Cerebellar nuclear complex (tissue), 1 donor: ENCODE measurements at places on chromosomes 3 and 15.

DNA sequence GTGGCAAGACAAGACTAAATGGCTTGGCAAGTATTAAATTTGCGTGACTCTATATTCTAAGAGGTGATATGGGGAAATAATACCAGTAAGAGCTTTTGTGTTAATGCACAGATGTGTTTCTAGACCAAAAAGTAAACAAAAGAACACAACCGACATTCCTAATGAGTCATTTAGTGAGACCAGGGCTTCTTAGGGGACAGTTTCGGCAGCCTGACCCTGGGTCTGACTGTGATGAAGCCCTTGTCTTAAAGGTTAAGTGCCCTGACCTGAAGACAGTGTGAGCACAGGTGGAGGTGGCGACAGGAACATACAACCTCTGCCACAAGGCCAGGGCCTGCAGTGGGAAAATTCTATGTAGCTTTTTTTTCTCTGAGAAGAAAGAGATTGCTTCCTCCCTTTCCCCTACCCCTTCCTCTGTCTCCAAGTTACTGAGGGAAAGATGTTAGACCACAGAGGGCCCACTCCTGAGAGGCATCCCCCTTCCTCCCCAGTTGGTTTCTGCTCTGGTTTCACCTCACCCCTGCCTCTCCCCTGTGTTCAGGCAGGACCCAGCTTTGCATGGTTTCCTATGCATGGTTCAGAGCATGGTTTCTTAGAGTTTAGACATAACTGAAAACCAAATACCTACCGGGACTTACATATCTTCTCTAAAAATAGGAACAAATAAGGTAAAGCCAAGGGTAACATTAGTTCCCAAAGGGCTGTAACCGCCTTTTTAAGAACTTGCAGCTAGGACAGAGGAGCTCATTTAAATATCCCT is 24.8 kb upstream of the CMTM7 start:
- DNase-seq = no peak

DNA sequence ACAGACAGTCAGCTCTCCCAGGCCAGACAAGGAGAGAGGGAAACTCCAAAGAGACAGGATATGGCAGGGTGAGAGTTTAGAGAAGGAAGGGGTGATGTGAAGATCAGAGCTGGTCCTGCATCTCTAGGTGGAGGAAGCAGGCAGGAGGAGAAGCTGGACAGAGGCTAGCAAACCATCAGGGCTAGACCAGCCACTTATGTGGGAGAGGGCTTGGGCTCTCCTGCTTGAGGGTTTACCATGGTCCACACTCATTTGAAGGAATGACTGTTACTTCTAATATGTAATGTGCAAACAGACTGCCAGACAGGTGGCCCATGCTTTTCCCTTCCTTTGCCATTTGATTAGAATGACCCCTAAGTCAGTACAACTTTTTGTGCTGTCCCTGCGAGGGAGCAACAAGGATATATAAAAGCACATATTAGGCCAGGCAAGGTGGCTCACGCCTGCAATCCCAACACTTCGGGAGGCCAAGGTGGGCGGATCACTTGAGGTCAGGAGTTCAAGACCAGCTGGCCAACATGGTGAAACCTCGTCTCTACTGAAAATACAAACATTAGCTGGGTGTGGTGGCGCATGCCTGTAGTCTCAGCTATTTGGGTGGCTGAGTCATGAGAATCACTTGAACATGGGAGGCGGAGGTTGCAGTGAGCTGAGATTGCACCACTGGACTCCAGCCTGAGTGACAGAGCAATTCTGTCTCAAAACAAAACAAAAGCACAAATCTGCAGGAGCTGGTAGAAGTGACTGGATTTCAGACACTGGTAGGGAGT is 41.0 kb upstream of the MANF start:
- no peak for DNase-seq

DNA sequence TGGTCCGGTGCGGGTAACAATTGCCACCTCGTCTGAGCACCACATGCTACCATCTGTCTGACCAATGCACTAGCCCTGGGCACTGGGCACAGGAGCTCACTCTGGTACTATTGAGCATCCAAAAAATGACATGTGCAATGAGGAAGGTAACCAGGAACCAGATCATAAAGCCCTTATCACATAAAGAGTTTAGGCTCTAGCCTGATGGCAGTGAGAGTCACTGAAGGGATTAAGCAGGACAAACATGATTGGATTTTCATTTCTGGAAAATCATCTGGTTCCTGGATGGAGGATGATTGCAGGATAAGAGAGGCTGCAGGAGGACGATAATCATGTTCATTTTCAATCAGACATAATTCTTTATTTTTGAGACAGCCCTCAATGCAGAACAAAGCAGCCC is 12.4 kb downstream of the NDUFB4 start:
- no peak for DNase-seq

- DNase-seq = no peak
These were observed 22.9 kb upstream of the FBLN2 start for GRCh38 chr3:13525827-13526625.

- no peak for DNase-seq
These were observed 440 bp downstream of the PRTG start for GRCh38 chr15:55742498-55742926.

- no peak for DNase-seq
These were observed 27.4 kb upstream of the GOLM2 start for GRCh38 chr15:44261007-44261706.

GRCh38 chr3:155197786-155198185 is 95.7 kb downstream of the STRIT1 start:
- DNase-seq = no peak

GRCh38 chr3:194833114-194833910 is 147.6 kb downstream of the FAM43A start:
- no peak for DNase-seq

- no peak for DNase-seq
These were observed 94.1 kb upstream of the MRPL3 start for GRCh38 chr3:131596884-131597283.

DNA sequence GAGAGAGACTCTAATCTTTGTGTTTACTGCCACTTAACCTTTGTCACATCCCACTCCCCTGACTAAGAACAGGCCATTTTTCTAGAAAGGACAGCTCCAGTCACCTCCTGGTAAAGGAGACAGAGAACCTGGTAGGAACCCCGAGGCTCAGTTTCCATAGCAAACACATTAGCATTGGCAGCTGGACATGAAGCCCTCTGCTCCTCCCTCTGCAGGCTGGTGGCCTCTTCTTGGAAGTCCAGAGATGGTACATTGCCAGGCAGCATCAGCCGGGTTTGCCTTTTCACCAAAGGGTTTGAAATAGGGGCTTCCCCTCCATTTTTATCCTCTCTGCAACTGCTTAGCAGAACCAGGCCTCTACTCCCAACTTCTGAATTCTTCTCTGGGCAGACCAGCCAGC is 213.4 kb upstream of the SEMA6D start:
- no peak for DNase-seq

GRCh38 chr3:65953881-65954733 is 84.6 kb downstream of the MAGI1 start:
- peak; percentile 45 for DNase-seq

- DNase-seq = no peak
These were observed 235.0 kb downstream of the SLC9A9 start for GRCh38 chr3:143613226-143613625.

DNA sequence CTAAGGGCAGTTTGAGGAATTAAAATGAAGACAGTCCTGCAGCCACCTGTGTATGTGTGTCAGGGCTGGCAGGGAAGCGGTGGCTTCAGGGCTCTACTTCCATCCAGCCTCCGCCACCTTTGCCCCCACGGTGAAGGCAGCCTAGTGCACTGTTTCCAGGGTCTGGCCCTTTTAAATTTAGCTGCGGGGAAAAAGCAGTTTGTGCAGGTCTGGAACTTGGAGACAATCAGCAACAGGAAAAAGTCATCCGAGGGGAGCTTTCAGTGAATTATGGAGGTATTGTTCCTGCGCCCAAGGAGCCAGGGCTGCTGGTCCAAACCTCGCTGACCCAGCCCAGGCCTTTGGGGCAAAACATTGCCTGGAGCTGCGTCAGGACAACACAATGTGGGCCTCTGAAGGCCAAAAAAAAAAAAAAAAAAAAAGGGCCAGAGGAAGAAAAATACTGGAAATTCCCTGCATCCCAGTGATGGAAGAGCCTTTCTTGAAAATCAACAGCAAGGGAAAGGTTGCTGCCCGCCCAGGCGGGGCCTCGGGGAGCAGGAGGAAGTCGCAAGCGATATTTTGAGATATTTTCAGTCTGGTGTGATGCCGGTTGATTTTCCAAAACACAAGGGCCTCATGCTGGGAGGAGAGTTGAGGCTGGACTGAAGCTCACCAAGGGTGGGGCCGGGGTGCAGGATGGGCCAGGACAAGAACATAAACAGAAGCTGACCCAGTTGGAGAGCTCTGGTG is 25.5 kb upstream of the FGD5 start:
- no peak for DNase-seq
